Activated T-cell treated with anti-CD3 and anti-CD28 coated beads for 4 hours (primary cell): ENCODE measurements at places on chromosomes 2 and 18.

DNA sequence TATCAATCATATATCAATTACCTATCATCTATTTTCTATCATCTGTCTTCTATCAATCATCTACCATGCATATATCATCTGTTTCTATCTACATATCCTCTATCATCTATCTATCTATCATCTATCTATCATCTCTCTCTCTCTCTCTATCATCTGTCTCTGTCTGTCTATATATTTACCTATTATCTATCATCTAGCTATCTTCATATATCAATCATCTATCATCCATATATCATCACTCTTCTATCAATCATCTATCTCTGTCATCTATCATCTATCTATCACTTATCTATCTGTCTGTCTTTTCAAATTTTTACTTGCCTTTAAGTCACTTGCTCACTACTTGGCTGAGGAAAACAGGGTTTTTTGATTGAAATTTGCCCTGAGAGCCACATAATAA lies 592.3 kb downstream of the DCDC2C start:
- DNase-seq: no peak

GRCh38 chr2:29023188-29023587 lies 42.1 kb downstream of the TOGARAM2 start:
- DNase-seq: no peak

DNA sequence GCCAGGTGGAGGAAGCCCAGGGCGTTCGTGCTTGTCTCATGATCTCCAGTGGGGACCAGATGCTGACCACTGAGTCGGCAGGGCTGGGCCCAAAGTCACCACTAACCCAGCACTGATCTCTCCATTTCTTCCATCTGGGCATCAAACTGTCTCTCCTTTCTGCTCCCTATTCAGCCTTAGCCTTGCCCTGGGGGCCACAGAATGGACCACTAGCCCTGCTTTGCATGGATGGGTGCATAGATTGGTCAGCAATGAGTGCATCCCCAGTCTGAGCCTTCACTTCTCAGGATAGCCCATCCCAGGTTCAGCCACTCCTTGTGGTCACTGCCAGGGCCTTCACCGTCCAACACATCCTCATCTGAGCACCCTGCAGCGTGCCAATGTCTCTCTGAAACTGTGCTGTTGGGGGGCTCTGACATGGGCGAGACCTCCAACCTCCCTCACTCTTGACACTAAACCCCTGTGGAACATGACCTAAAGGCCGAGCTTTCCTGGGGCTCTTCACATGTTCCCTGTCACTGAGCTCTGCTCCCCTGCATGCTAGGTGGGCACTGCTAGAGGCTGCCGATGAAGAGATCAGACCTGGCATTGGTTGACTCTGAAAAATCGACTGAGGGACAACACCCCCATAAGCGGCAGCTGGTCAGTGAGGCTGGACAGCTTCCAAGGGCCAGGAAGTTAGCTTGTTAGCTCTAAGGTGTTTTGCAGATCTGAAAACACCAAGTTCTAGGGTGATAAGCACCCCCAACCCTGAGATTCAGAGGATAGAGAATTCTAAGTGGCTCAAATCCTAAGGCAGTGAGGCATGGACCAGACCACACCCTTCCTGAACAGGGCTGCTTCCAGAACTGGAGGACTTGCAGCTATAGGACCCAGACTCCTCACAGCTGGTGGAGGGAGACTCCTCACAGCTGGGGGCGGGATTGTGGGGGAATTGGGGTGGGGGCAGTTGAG lies 61.7 kb downstream of the HS1BP3 start:
- DNase-seq: no peak

- DNase-seq: no peak
These were observed 124.8 kb downstream of the TTC32 start for GRCh38 chr2:19776941-19777514.

DNA sequence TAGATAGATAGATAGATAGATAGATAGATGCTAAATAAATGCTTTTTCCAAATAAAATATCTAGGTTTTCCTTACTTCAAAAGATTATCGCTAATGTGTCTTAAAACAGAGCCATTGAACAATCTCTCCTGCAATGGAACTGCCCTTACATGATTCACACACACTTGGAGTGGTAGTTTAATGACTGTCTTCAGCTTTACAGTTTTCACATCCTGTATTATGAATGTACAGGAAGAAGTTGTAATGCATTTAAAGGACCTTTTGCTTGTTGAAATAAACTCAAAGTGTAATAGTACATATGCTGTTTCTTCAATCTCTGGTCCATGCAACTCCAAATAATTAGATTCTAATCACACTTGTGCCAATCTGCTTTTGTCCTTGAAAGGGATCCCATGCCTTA lies 797.6 kb upstream of the CDH2 start:
- DNase-seq: no peak

DNA sequence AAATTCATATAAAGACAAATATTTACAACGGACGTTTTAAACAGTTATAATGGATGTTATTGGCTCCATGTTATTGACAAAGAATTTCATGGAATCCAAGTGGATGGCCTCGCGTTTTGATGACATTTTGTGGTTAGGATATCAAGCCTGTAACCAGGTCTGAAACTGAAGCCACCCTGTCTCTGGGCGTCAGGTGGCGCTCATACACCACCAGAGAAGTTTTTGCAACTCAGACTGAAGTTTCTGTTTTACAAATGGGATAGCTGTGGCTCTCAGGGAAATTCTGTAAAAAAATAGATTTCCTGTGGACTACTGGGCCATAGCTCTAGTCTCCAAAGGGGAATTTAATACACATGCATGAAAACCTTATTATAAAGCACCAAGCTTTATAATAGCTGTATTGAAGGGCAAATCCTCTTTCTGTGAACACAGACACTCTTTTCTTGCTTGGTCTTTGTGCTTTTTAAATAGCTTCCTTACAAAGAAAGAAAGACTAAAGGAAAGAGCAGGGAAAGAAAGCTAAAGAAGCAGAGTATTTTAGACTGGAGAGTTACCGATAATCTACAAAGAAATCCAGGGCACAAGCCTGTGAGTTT lies 86.7 kb downstream of the C18orf54 start:
- DNase-seq: no peak

DNA sequence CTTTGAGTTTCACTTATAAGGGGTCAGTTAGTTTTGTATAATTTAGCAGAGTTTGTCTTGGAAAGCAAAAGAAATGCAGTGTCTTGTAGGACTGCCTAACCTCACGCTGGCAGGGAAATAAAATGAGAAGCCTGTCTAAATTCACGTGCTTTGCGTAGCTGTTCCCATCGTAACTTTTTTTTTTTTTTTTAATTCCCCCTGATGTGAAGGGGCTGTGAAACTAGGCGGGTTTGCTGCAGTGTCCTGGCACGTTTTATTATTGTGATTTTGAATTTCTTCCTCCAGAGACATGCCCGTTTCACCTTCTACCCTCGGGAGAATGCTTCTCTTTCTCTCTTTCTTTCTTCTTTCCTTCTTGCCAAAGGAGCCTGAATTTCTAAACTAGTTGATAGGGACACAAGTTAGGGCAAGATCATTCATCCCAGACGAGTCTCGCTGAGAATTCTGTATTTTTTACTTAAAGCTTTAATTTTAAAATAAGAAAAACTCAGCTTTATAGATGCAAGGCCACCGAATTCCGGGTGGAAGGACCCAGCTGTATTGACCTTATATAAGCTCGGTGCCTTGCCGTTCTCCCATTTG lies 2.3 kb downstream of the MEIS1 start:
- no peak for DNase-seq

DNA sequence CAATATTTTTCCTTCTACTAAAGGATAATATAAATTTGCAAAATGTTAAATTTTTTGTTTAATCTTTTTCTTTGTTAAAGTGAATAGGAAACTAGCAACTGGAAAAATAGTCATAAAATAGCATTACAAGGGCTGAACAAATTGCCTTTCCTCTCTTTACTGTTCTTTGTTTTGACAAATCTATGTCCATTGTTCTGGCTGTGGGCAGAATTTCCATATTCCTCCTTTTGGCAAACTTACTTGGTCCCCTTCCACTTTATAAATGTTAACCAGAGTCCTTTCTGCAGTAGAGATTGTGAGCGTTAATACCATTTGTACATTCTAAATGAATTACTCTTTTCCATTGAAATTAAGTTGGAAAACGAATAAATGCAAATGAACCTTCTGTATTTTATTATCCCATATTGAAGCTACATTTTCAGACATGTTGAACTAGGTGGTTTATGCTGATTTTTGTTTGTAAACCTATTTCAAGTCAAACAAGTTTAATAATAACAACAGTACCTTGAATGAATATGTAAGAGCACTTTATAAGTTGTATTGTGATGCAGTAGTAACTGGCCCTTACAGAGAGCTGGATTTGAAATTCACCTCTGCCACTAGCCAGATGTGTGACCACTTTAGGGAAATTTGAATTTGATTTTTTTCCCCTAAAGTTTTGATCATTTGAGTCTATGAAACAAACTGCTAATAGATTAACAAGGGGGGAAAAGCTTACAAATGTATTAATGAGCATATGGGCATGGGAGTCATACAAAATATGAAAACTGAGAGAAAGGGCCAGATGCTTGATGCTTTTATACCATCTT lies 3.3 kb downstream of the RNF125 start:
- no peak for DNase-seq

DNA sequence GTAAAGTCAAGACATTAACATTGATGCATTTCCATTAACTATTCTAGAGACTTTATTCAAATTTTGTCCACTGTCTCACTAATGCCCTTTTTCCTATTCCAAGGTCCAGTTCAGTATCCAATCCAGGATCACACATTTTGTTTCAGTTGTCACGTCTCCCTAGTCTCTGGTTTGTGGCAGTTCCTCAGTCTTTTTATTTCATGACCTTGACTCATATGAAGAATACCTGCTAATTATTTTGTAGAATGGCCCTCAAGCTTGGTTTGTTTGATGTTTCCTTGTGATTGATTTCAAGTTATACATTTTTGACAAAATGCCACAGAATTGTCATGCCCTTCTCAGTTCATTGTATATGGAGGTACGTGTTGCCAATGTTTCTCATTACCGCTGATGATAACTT lies 145.2 kb downstream of the FHOD3 start:
- DNase-seq: no peak

- DNase-seq: no peak
These were observed 49.5 kb downstream of the INHBB start for GRCh38 chr2:120395221-120396012.

- no peak for DNase-seq
These were observed 113.5 kb downstream of the NDUFA10 start for GRCh38 chr2:239911641-239912071.

DNA sequence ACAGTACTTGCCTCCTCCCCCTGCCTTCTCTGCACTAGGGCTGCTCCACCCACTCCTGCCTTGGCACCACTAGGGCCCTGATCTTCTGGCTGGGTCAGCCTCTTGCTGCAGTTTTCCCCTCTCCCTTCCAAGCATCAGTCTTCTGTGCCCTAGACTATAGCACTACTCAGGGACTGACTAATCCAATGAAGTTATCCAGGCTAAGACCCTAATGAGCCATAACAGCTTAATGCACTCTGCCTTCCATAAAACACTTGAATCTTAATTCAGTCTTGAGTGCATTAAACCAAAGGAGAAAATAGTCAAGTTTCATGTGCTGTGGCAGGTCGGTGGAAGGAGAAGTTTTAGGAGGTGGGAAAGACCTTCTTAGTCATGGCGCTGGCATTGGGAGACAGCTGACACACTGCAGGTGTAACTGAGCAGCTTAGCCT lies 95.7 kb downstream of the BIN1 start:
- DNase-seq: no peak

DNA sequence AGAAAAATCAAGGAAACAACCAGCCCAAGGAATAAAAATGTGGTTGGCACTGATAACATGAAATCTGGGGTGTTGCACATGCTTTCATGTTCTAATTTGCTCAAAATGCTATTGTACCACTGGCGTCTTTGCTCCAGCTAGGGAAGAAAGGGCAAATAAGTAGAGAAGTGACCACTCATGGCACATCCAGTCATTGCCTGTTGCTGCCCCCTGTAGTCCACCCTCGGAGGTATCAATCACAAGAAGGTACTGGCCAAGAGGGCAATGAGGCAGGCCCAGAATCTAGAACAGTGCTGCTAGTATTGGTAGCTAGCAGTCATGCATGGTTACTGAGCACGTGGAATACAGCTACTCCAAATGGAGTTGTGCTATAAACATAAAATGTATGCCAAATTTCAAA lies 213.4 kb downstream of the CDCA7 start:
- DNase-seq: no peak

DNA sequence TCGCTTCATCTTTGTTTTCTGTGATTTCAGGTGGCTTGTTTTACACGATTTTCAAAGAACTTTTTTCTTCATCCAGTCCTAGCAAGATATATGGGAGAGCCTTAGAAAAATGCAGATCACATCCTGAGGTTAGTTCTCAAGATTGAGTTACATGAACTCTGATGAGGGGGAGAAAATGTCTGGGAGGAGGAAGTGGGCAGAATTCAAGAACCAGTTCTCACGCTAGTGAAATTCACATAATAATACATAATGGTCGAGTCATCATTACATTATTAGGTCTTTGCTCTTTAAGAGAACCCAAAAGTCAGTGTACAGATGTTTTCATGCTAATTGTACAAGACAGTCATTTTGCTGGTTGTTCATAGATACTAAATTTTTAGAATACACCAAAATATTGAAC lies 7.0 kb downstream of the TIMM21 start:
- no peak for DNase-seq

- no peak for DNase-seq
These were observed 10.6 kb upstream of the C2orf74 start for GRCh38 chr2:61151436-61151835.

GRCh38 chr2:212929116-212929515 lies 222.3 kb downstream of the IKZF2 start:
- DNase-seq: no peak

DNA sequence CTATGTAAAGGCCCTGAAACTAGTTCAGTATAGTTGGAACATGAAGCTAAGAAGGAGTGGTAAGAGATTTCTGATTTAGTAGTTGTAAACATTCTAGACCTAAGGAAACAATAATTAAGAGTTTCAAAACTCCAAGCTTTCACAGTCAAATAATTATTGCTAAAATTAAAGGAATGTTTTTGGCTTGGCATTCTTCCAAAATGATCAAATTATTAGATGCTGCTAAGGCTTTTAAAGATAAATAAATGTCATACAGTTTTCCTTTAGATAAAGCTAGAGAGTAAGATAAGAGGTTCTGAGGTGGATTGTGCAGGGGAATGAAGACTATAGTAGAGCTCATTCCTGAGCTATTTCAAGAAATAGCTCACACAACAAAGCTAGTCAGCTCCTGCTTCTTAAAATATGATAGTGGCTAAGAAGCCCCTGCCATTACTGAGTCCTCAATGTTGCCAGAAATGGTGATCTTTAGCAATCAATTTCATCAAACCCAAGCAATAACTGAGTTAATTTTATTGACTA lies 45.3 kb downstream of the ZC3H15 start:
- no peak for DNase-seq
